ENCODE measurements at places on chromosomes 4 and X.

DNA sequence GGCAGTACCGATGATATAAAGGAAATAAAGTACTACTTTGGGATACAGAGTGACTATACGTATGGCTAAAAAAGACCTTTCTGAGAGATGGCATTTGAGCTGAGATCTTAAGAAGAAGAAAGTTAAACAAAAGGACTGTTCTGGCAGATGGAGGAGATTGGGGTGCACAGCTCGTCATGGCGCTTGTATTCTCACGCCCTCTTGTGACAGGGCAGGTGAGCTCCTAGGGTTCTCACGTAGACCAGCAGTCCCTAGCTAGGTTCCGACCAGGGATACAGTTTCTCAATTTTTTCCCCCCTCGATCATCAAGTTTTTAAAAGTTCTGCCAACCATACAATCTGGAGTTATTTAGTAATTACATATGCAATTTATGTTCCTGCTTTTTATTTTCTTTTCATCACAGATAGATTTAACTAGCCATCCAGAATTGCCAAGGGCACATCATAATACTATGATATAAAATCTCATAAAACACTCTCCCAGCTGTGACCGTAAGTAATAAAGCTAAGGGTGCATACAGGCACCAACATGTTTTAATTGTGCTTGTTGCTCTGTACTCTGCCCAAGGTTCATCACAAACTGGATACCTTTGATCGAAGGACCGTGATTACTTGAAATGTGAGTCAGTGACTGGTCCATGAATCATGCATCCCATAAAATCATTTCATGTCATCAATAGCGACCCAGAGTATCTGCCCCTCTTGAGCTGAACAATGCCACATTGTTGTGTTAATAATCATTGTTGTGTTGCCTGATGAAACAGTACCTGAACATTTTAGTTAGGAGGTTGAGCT is 69.4 kb upstream of the ZNF518B start:
- DNase-seq = no peak

DNA sequence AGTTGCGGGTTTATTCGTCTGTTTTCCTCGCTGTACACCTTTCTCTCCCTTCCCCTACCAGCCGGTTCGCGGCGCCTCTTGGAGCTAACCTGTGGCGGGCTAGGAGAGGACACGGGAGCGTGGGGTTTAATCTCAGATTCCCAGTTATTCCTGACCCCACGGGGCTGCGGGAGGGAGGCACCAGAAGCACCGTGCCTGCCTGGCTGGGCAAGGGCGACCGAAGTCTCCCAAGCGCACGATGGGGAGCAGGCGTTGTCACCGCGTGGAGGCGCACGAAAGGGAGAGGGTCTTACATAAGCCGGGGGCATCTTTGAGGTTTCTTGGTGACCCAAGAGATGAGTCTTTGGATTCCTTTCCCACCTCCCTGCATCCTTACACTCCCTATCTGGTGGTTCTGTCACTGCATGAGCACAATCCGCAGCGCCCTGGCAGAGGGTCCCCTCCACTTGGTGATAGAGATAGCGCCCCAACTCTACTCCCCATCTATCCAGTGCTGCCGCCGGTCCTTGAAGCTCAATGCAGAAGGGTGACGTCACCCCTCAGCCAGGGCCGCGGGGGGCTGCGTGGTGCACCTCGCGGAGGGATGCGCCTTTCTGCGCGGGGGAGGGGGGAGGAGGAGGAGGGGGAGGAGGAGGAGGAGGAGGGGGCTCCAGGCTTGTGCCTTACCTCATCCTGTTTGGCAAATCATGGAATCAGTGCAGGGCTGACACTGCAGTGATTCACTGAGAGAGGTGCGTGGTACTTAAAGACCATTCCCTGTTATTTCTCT is 793 bp downstream of the TSPAN7 start:
- DNase-seq = peak; percentile 12

- DNase-seq = no peak
Observed at GRCh38 chr4:180617196-180617595, 1626.0 kb upstream of the TENM3 start.

DNA sequence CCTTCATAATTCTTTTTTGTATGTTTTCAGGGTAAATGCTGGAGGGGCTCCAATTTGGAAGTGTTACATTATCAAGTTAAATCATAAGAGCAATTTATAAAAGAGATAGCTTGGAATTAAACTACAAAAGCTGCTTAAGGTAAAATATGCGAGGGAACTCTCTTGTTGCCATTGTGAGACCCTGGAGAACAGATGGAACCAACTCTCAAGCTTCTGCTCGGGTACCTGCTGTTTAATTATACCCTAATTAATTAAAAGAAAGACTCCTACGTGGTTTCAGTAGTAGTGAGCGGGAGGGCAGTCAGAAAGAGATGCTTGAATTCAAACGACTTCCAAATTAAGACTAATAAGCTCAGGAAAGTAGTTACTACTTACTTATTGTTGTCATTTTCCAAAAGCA is 313.1 kb upstream of the TACR3 start:
- DNase-seq = no peak

GRCh38 chrX:108361316-108361715 is 76.9 kb downstream of the COL4A6 start:
- DNase-seq = no peak

- no peak for DNase-seq
Observed at GRCh38 chr4:152165846-152166245, 370.0 kb downstream of the FBXW7 start.

DNA sequence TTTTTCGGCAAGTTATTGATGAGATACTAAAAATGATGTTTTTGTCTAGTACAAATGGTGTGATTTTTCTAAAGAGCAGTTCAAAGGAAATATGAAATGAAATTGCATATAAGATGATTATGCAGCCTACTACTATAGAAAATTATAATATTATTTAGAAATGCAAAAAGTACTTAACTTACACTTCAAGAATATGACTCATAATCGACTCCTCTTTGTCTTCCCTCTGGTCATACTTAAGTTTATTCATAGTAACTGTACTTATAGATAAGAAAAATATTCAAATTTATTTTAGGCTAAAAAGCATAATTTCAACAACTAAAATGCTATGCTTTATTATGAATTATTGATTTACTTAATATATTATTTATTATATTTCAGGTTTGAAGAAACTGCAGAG is 33.2 kb downstream of the CEP44 start:
- no peak for DNase-seq

- DNase-seq = no peak
Observed at GRCh38 chr4:47469951-47470350, 6.4 kb upstream of the COMMD8 start.

DNA sequence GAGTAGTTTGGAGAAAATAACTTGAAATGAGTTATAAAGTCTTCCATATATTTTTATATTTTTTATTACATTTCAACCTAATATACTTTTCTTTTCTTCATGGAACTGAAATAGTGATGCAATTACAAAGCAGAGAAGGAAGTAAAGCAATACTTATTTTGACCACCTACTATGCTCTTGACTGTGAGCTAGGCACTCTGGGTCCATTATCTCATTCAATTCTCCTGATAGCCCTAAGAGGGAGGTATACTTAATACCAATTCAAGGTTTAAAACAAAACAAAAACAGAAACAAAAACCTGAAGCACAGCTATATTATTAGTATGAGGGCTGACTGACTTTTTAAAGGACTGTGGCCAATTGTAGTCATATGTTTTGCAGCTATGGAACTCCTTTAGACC is 193.5 kb downstream of the MAD2L1 start:
- no peak for DNase-seq

DNA sequence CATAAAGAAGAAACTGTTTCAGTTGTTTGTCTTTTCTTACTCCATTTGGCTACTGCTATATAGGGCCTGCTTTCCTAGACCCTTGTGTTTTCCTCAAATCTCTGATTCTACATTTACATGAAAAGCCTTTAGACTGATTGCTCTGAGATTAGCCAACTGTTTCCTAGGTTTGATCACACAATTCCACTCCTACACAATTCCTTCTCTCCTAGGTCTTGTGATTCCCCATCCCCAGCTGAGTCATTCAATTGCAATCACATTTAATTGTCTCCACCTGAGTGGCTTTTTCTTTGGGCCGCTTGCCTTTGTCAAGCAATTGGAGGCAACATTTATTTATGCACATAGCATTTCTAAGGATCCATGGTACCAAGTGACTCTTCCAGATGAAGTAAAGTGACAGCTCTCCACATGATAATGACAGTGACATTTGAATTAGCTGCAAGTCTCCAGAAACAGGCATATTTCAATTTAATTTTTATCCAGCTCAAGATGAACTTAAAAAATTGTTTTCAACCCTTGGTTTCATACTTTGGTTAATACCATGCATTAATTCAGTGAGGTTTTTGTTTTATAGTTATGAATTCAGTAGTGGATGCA is 35.8 kb downstream of the ATXN3L start:
- no peak for DNase-seq

DNA sequence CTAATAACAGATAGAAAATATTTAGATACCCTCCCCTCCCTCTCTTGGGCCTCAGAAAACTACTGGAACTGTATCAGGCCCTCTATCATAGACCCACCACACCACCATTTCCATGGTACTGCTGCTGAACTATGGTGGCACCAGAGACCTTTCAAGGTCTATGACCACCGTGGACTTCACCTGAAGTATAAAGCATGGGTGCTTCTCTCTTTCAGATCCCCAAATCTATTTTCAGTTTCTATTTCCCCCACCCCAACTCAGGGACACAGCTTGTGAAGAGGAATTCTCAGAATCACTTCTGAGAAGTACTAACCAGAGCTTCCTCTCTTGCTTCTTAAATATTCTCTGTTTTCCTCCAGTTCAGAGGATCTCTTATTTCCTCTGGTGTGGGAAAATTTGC is 840.8 kb upstream of the HTR2C start:
- no peak for DNase-seq

- no peak for DNase-seq
Observed at GRCh38 chrX:13339607-13340006, 19.8 kb upstream of the ATXN3L start.

- DNase-seq = no peak
Observed at GRCh38 chr4:19379191-19379708, 872.5 kb upstream of the SLIT2 start.

GRCh38 chrX:138964501-138964900 is 253.0 kb upstream of the FGF13 start:
- no peak for DNase-seq

GRCh38 chrX:69025802-69026301 is 139.4 kb downstream of the PJA1 start:
- no peak for DNase-seq

- DNase-seq = no peak
Observed at GRCh38 chr4:116055857-116056827, 942.7 kb upstream of the NDST4 start.

GRCh38 chrX:103107836-103108235 is 14.9 kb upstream of the NXF3 start:
- no peak for DNase-seq

- DNase-seq = no peak
Observed at GRCh38 chr4:88573276-88573980, 18.9 kb upstream of the HERC3 start.

DNA sequence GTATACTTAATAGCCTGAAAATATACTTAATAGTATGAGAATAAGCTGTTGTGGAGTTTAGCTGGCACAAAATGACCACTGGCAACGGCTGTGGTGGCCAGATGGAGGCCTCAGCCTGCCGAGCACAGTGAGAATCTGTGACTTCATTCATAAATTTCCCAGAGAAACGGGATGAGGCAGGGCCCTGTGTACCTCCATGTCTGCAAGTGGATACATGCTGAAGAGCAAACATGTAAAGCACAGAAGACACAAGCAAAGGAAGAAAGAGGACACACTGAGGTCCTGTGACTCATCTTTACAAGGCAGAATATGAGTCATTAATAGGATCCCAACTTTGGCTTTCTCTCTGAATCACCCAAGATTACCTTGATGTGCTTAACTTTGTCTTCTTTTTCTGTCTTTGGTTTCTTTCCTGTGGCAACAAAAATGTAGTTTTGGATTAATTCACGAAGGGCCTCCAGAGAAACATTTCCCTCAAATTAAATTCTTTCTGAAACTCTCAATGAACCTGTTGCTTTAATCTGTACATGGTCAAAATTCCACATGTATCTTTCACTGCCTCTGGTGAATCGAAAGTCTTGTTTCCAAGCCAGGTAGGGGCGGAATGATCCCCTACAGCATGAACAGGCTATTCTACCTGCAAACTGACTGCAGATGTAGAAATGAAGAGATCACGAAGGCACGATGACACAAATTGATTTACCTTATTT is 56.4 kb downstream of the IRF2 start:
- peak; percentile 18 for DNase-seq

- no peak for DNase-seq
Observed at GRCh38 chr4:113951263-113951662, 28.2 kb downstream of the ARSJ start.

DNA sequence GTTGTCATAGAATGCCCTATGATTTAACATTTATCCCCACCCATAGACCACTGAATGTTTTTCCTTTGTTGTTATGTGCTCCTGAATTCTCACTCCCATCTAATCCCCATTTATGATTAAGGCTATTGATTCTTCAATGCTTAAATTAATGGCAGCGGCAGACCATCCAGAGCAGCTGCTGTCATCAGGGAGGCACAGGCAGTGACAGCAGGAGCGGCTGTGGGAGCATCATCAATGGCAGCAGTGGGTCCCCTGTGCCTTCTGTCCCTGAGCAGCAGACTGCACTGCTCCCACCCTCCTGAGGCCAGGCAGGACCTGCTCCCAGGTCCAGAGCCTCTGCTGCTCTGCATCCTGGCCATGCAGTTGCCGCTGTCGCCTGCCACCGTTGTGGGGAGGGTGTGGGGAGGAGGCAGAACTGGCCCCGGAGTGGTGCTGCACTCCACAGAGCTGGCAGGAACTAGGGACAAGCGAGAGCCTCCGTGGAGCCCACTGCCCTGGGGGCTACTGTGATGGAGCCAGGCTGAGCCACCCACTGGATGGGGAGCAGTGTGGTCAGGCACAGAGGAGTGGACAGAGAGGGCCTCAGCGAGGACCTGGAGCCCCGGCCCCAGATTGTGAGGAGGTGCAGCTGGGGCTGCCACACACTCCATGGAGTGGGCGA is 29.0 kb downstream of the NAA11 start:
- no peak for DNase-seq

GRCh38 chrX:22164770-22165388 is 107.8 kb upstream of the CBLL2 start:
- DNase-seq = no peak

DNA sequence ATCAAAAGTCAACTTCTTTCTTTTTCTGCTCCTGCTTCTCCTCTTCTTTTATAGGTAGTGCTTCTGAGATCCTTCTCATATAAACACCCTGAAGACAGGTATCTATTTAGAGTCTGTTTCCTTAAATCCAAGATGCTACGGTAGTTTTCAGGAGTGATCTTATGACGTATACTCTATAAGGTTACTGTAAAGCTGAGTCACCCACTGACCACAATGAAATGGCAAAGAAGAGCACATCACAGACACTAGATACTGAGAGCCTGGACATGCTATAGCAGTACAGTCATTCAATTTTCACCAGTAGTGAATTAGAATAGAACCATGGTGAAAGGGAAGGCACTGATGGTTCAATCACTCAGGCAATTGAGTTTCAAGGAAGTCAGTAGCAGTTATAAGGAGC is 412.5 kb downstream of the ADAM29 start:
- DNase-seq = no peak

GRCh38 chrX:27751976-27752375 is 55.8 kb upstream of the MAGEB10 start:
- no peak for DNase-seq

GRCh38 chrX:138917781-138918180 is 206.3 kb upstream of the FGF13 start:
- DNase-seq = no peak

- DNase-seq = no peak
Observed at GRCh38 chrX:40887476-40887875, 152.1 kb upstream of the MED14 start.

Measured in stimulated activated CD4-positive, alpha-beta T cell treated with anti-CD3 and anti-CD28 coated beads, Interleukin-15, amount 100 ng/mL, for 24 hours (primary cell).